Effector memory CD8-positive, alpha-beta T cell (primary cell): ENCODE measurements at places on chromosomes 4 and X.

DNA sequence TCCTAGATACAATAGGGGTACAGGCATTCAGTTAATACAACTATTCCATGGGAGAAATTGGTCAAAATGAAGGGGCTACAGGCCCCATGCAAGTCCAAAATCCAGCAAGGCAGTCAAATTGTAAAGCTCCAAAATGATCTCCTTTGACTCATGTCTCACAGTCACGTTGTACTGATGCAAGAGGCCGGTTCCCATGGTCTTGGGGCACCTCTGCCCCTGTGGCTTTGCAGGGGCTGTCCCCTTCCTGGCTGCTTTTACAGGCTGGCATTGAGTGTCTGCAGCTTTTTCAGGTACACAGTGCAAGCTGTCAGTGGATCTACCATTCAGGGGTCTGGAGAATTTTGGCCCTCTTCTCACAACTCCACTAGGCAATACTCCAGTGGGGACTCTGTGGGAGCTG lies 12.5 kb upstream of the ASIC5 start:
- DNase-seq, result no peak

DNA sequence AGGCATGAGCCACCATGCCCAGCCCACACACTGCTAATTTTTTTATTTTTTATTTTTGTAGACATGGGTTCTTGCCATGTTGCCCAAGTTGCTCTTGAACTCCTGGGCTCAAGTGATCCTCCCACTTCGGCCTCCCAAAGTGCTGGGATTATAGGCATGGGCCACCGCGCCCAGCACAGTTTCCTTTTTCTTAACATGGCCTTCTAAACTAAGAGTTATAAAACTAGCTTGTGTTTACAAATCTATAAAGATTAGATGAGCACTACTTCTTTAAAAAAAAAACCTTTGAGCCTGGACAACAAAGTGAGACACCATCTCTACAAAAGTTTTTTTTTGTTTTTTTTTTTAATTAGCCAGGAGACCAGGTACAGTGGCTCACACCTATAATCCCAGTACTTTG lies 10.7 kb downstream of the GRSF1 start:
- no peak for DNase-seq

- no peak for DNase-seq
Observed at GRCh38 chr4:168713253-168713652, 216.4 kb downstream of the PALLD start.

DNA sequence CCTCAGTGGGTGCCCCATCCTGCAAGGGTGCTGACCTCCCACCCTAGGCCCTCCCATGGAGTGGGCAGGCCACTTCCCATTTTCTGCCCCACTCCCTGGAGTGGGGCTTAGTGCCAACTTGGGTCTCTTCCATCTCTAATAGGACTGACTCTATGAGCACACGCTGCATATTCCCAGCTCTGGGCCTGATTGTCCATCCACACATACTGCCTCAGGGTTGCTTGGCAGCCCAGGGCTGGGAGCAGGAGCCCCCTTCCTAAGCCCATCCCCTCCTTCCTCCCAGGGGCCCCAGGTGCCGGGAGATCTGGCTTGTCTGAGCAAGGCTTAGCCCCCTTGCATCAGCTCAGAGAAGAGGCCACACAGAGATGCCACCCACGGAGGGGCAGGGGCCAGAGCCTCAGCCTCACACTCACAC lies 55.1 kb downstream of the PJA1 start:
- no peak for DNase-seq

GRCh38 chrX:43728002-43728401 lies 71.9 kb downstream of the MAOA start:
- no peak for DNase-seq

GRCh38 chr4:155757745-155758265 lies 1.0 kb upstream of the GUCY1B1 start:
- DNase-seq, result no peak
